ENCODE measurements at places on chromosomes 6 and 20.
A peak's percentile ranks its signal among the peaks of the same experiment; 100 is the strongest.

GRCh38 chr6:13872681-13873080 is 52.1 kb upstream of the RNF182 start:
- DNase-seq = no peak

GRCh38 chr20:57480444-57481160 is 44.3 kb downstream of the CTCFL start:
- DNase-seq = no peak

GRCh38 chr6:154164397-154164796 is 125.4 kb downstream of the OPRM1 start:
- DNase-seq = no peak

- DNase-seq = no peak
These were observed 26.6 kb upstream of the EDN3 start for GRCh38 chr20:59273739-59274357.

GRCh38 chr6:149472241-149472640 is 12.6 kb downstream of the ZC3H12D start:
- DNase-seq = no peak

DNA sequence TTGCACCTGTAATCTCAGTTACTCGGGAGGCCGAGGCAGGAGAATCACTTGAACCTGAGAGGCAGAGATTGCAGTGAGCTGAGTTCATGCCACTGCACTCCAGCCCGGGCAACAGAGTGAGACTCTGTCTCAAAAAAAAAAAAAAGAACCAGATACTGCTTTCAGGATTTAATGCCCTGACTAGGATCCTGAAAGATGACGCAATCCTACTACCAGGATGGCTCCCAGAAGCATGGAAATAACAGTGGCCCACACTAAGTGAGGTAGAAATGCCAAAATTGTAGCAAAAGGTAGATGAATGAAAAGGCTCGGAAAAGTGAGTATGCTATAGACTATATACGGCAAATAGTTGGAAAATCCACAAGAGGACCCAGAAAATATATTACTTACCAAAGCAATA is 23.8 kb upstream of the KHDC1 start:
- DNase-seq = no peak

DNA sequence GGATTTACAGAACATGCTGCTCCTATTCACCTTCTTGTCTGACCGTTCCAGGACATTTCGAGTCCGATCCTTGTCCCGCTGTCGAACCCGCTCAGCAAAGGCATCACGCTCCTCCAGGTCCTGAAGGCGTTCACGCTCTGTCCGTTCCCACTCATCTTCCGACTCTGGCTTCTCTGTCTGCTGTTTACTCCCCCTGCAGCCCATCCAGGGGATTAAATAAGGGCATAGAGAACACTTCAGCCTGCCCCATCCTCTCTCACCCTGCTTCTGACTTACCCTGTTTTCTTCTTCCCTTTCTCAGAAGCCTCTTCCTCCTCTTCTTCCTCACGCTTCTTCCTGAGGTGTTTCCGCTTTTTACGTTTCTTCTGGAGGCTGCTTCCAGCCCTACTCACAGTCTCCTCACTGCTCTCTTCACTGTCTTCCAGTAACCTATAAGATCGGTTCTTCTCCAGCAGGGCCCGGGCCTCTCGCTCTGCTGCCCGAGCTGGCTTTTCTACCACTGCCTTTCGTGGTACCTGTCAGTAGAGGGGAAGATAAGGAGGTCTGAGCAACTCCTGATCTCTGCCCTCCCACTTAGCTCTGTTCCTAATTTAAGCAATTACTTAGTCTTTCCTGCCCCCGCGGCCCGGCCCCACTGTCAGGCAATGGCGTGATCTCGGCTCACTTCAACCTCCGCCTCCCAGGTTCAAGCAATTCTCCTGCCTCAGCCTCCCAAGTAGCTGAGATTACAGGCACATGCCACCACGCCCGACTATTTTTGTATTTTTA is 1.9 kb downstream of the DHX16 start:
- no peak for DNase-seq

- no peak for DNase-seq
These were observed 42.1 kb downstream of the LYRM2 start for GRCh38 chr6:89596484-89596883.

- no peak for DNase-seq
These were observed 627.9 kb downstream of the PRKN start for GRCh38 chr6:162099685-162100084.

DNA sequence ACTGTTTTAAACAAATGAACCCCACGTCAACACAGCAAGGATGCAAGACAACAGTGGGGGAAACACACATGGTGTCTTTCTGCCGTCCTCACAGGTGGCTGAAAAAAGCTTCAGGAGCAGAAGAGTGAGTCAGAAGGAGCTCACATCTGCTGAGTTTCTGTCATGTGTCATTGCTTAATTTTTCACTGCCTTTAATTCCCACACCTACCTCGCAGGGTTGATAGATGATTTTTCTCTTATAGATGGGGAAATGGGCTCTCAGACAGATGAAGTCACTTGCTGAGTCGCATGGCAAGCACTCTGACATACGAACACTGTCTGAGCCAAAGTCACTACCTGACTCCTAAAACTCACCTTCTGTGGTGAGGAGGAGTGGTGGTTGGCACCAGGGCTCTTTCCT is 28.3 kb upstream of the CARMIL1 start:
- DNase-seq = peak; percentile 5

DNA sequence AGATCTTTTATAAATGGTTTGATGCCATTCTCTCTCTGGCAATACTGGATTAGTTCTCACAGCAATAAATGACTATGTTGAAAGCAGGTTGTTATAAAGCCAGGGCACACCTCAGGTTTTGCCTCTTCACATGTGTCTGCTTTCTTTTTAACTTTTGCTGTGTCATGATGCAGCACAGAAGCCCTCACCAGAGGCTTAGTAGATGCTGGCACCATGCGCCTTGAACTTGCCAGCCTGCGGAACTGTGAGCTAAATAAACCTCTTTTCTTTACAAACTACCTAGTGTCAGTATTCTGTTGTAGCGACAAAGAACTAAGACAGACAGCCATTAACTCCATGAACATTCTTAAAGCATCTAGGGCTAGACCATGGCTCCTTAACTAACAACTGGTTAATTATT is 15.3 kb upstream of the GPR63 start:
- DNase-seq = no peak

DNA sequence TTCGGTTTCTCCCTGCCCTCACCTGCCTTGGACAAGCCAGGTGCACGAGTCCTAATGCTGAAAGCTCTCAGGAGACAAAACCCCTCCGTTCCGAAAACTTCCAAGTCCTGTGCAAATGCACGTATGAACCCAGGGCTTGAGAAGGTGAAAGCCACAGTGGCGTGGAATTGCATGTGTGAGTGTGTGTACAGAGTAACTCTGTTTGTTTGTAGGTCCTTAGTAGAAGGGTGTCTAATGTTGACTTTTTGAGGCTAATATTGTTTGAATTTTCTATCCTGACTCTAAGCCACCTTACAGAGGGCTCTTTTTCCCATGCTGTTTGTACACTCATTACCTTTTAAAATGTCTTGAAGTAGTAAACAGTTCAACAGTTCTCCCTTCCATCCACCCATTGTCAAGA is 129.1 kb downstream of the FOXA2 start:
- no peak for DNase-seq

GRCh38 chr6:148846778-148847761 is 100.2 kb downstream of the UST start:
- DNase-seq = no peak

DNA sequence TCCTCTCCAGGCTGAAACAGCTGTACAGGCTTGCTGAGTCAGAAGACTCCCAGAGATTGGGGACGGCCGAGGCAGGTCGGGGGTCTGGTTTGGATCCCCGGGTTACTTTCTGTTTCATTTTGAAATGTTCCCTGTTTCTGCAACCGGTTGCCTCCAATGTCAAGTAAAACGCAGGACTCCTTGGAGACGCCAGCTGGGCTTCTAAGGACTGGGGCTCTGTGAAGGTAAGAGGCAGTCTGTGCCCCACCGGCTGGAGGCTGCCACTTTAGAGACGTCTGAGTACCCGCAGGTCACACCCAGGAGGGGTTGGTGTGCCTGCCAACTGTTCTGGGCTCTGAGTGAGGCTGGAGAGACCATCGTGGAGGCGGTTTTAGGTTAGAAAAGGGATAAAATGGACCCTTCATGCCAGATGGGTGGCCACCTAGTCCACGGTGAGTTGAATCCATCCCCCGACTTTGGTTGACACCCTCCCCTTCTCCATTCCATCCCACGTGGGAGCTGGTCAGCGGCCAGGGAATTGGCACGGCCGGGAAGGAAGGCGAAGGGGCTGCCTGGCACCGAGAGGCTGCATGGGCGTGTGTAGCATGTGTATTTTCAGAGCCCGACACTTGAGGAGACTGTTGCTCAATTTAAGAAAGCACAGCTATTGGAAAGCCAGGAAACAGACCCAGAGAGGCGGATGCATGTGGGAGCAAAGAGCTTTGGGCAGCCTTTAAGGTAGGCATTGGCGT is 240.9 kb downstream of the PHACTR1 start:
- no peak for DNase-seq

GRCh38 chr6:16322666-16323312 is 84.4 kb downstream of the GMPR start:
- DNase-seq = peak; percentile 62

DNA sequence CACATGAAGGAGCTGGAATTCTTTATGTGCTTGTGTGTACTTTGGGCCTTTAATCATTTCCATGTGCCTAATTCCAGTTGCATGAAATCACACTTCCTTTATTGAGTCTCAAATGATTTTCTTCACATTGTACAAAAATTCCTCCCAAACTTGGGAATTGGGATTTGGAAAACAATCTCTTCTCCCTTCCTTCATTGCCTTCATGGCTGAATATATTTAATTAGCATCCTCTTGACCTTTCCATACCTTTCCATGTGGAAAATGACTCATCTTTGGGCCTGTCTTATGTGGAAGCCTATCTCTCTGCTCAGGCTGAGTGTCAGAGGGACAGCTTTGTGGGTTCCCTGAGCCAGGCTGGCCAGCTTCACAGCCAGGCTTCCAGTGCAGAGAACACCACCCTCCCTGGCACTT is 33.0 kb upstream of the CDH4 start:
- no peak for DNase-seq

DNA sequence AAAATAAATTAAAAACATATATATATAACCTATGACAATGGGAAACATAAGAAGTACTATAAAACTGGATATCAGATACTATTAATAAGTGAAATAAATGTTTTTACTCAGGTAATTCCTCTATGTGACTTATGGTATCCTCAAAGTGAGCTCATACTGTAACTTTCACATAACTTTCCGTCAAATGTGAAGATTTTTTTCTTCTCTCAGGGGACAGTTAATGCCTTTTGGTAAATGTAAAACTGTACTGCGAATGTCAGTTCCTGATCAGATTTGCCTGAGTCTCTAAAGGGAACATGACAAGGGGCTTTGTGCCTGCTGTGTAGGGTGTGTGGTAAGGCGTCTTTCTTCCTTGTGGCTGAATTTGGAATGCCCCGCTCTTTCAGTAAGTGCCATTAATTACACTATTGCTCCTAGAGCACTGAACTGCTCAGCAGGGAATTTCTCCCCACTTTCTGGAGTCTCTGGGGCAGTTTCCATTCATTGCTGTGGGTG is 271.8 kb downstream of the PRL start:
- no peak for DNase-seq

DNA sequence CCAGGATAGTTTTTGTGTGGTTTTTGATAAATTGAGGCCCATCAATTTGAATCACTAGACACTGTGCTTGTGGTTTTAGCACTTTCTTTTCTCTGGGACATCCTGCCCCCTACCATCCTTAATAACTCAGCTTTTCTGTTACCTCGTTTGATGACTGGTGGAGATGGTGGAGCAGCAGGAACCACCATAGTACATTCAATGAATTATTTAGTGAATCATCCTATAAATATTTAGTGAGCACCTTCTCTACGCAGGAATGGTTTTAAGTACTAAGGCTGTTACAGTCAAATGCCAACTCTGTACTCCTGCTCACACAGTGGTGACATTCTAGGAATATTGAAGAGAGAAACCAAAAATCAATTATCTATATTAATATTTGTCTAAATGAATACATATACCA is 585.2 kb downstream of the HAO1 start:
- DNase-seq = no peak

- no peak for DNase-seq
These were observed 12.7 kb downstream of the DEF6 start for GRCh38 chr6:35310265-35310831.

GRCh38 chr20:10115021-10115420 is 80.2 kb downstream of the ANKEF1 start:
- DNase-seq = no peak

- no peak for DNase-seq
These were observed 4.7 kb downstream of the SAPCD1 start for GRCh38 chr6:31767096-31767645.
